Right atrium auricular region (tissue), 2 donors: ENCODE measurements at places on chromosomes 1 and 21. TPM values are rescaled to one million over a fixed set of nuclear protein-coding genes. Genes with fewer than 3 reads are reported as not detected.

GRCh38 chr1:62500210-62500609 lies 63.4 kb downstream of the USP1 start:
- DNase-seq, result no peak

Gene CASQ1
- 10.1 TPM for total RNA-seq

DNA sequence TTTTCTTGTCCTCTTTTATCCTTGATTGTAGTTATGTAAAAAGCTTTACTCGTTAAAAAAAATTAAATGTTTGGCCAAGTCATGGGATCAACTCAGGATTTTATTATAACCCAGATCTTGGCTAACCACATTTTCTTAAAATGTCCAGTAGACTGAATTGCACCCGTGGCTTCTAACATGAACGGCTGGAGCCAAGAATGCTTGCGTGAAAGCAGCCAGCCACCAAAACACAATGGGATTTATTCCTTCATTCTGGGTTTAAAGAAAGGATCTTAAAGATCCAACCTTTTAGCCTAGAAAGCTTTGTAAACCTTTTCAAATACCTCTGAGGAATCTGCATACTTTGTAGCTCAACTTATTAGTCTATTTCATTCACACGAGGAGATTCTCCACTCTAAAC lies 404.4 kb downstream of the USP25 start:
- DNase-seq, result no peak

- DNase-seq, result no peak
These were observed 35.5 kb upstream of the IGSF21 start for GRCh38 chr1:18072066-18072465.

GRCh38 chr1:220875260-220875659 lies 4.0 kb upstream of the HLX start:
- no peak for DNase-seq

DNA sequence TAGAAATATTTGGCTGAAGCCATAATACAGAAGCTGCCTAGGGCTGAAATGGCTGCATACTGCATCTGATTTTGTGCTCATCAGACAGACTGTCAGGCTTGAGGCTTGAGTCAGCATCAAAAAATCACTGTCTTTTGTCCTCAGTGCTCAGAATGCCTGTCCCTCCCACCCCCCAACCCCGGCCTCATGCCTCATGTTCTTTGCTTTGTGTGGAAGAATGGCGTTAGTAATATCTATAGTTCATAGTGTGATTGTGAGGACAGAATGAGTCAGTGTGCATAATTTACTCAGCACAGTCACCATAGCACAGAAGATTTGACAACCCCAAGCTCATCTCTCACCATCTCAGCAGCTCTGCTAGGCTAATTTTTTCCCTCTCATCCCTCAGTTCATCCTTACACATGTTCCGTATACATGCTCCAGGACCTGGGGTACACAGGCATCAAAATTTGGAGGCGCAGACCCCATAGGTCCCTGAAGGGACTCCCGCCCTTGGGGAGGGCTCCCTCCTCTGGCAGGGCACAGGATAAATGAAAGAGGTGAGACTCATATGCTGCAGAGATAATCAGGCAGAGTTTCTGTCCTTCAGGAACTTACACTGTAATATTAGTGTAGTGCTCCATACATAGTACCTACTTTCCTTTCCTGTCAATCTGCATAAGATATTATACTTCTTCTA lies 159.1 kb upstream of the C8B start:
- no peak for DNase-seq

- no peak for DNase-seq
These were observed 918 bp downstream of the IFNLR1 start for GRCh38 chr1:24186031-24186710.

- DNase-seq, result no peak
These were observed 47.9 kb downstream of the ASH1L start for GRCh38 chr1:155514582-155515187.

Gene PRAMEF10
- not detected for total RNA-seq

GRCh38 chr21:29499734-29500343 lies 201.1 kb downstream of the BACH1 start:
- DNase-seq, result no peak

DNA sequence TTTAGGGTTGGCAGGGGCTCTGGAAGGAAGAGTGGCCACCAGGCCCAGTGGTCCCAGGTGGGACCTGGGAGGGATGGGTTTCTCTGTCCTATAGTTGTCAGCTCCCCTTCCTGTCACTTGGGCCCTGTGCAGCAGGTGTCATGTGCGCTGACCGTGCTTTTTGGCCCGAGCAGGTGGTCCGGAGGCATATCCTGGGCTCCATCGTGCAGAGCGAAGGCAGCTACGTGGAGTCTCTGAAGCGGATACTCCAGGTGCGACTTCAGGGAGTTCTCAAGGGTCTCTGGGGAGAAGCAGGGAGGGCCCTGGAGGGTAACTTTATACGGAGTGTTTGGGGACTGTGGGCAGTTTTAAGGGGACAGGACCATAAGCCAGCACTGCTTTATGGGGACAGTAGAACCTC lies 82.2 kb downstream of the ARHGEF10L start:
- DNase-seq, result no peak

Gene LINGO4
- 0.20 TPM for total RNA-seq

DNA sequence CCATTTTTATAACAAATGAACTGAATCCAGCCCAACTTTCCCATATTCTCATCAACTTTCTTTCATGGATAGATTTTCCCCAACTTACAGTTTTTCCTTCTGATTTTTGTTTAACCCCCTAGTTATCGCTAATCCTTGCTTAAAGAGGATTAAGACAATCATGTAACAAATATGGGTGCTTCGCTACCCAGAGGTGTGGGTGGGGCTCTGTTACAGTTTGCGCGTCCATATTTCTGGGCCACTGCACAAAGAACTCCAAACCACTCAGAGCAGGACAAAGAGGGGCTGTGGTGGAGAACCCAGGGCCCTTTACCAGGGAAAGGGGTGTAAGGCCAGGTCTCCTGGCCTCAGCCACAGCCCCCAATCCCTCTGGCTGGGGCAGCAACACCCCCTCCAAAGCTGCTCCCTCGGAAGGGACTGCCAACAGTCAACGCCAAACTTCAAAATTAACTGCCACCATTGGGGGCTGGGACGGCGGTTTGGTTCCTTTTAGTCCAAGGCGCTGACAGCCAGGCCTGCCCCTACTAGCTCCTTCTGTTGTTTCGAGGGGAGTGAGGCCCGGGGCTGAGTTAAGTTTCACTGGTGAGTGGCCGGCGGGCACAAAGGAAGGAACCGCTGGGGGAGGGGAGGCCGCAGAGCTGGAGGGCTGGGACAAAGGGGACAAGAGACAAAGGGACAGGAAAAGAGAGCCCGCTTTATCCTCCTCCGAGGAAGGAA lies 27.9 kb downstream of the SSBP3 start:
- no peak for DNase-seq

DNA sequence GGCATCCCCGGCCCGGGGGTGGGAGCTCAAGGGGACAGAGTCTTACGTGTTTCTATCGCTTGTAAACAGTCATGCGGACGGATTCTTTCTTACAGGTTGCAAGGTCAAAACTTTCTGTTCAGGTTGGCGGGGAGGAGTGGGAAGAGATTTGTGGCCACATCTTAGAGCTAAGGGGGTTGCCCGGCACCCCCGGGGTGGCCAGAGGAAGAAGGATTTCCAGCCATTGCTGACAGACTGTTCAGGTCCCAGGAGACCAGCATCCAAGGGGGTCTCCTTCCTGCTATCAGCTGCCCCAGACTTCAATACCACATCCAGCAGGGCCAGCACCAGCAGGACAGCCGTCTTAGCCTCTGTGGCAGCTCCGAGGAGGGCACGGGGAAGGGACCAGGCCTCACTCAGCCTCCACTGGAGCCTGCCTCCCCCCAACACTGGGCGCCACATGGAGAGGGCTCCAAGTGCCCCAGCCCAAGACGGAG lies 52.0 kb downstream of the KIF21B start:
- DNase-seq, result no peak

DNA sequence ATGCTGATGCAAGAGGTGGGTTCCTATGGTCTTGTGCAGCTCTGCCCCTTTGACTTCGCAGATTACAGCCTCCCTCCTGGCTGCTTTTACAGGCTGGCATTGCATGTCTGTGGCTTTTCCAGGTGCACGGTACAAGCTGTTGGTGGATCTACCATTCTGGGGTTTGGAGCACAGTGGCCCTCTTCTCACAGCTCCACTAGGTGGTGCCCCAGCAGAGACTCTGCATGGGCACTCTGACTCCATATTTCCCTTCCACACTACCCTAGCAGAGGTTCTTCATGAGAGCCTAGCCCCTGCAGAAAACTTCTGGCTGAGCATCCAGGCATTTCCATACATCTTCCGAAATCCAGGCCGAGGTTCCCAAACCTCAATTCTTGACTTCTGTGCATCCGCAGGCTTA lies 989.0 kb downstream of the PLA2G4A start:
- no peak for DNase-seq

Gene DNAJC28
- total RNA-seq, result 3.0 TPM

- DNase-seq, result no peak
These were observed 2.7 kb downstream of the DVL1 start for GRCh38 chr1:1346501-1346890.

Gene S1PR1
- 92.2 TPM for total RNA-seq

DNA sequence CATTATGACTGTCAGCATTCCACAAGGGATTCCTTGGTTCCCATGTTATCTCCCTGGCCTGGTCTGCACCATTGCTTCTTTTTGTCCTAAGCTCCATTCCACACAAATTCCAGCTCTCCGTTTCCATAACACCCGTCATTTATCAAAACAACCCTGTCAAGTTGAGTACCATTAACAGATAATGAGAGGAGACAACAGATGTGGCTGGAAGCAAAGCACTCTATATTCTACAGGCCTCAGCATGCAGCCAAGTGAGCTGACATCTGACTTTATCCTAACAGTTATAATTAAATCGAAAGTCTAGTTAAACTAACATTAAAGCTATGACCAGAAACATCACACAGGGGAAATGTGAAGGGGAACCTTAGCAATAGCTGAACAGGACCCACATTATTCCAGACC lies 110.4 kb downstream of the RERE start:
- no peak for DNase-seq

- DNase-seq, result no peak
These were observed 84.3 kb downstream of the FBXO2 start for GRCh38 chr1:11569954-11570353.

- DNase-seq, result no peak
These were observed 102.0 kb downstream of the DENND1B start for GRCh38 chr1:197673292-197673691.

GRCh38 chr1:34987018-34987417 lies 1.9 kb upstream of the TMEM35B start:
- no peak for DNase-seq

- no peak for DNase-seq
These were observed 68.6 kb downstream of the SLC35F3 start for GRCh38 chr1:233972951-233973635.

DNA sequence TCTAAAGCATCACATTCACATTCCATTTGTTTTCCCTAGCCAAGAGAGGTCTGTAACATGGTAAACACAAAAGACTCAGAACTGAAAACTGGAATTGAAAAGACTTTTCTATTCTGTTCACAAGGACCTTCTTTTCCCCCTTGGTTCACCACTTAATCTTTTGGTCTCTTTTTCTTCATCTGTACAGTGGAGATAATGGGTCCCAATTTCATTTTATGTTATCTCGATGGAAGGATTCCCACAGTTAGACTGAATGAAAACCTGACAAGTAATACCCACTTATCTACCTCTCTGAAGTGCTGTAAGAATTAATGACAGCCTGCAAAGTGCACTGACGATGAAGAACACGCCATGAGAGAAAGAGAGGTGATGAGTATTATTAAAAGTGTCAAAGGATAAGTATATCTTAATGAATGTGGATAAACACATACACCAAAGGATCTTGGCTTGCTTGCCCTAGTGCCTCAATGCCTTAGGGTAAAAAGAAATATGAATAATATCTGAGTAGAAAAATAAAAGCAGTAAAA lies 71.5 kb downstream of the CYYR1 start:
- no peak for DNase-seq
